Uterus (tissue), 4 donors: ENCODE measurements at places on chromosomes 7 and 10. TPM values are rescaled to one million over a fixed set of nuclear protein-coding genes. Genes with fewer than 3 reads are reported as not detected.

- H3K36me3 ChIP-seq: no peaks in the 10 kb centered on the region
- no peak for DNase-seq
- H3K27ac ChIP-seq: no peak overlapping the region
- no peaks in the 10 kb centered on the region for H3K4me1 ChIP-seq
Measured at GRCh38 chr7:67653856-67654454, 657.3 kb downstream of the TYW1 start.

- no peaks in the 10 kb centered on the region for H3K36me3 ChIP-seq
- no peak for DNase-seq
- H3K27me3 ChIP-seq: no peaks in the 10 kb centered on the region
- no peak overlapping the region for H3K4me3 ChIP-seq
- H3K27ac ChIP-seq: no peak overlapping the region
- H3K4me1 ChIP-seq: no peaks in the 10 kb centered on the region
Measured at GRCh38 chr10:26944261-26944882, 83.6 kb upstream of the ABI1 start.

- H3K4me1 ChIP-seq: no peaks in the 10 kb centered on the region
- no peaks in the 10 kb centered on the region for H3K27me3 ChIP-seq
- peak within 1 kb of the TSS; percentile 32 for H3K4me3 ChIP-seq
- no peak for DNase-seq
- H3K36me3 ChIP-seq: no peaks in the 10 kb centered on the region
Measured at GRCh38 chr7:130491841-130492522, at the start of gene MEST. Gene MEST, plus strand, starts transcription at chr7:130492085. Its CDS starts 229 bp downstream, at chr7:130492314.

DNA sequence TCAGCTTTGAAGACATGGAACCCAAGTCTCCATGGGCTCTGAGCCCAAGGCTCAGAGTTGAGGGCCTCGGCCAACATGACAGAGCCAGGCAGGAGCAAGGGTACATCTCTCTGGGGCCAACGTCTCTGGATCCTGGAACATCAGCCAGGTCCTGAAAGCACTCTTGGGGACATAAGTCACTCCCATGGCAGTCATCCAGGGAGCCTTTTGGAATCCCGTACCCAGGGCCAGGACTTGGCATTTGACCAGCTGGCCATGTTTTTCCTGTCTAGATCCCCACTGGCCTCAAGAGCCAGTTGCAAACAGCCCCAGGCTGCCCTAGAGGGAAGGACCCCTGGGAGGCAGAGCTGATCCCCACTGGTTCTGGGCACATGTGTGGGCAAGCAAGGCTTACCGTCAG lies 4.3 kb upstream of the CXCL12 start:
- no peak overlapping the region for H3K4me3 ChIP-seq
- H3K4me1 ChIP-seq: no peaks in the 10 kb centered on the region
- H3K36me3 ChIP-seq: no peaks in the 10 kb centered on the region
- H3K27ac ChIP-seq: no peak overlapping the region
- H3K27me3 ChIP-seq: no peaks in the 10 kb centered on the region

DNA sequence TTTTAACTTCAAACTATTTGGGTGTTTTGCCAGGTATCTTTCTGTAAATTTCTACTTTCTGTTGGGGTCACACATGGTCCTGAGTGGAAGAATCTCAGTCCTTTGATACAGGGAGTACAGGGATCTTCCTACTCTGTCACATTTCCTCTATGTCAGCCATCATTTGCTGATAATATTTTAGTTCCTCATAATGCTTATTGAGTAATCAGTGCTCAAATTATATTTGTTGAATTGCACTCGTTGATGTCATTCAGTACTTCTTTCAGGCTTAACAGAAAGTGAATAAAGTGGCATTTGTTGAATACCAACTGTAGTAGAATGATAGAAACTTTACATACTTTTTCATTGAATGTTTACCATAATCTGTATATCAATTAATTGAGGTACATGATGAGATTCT lies 31.9 kb downstream of the WDR11 start:
- no peaks in the 10 kb centered on the region for H3K4me1 ChIP-seq
- no peaks in the 10 kb centered on the region for H3K27me3 ChIP-seq
- no peak for DNase-seq
- no peak overlapping the region for H3K27ac ChIP-seq
- no peak overlapping the region for H3K4me3 ChIP-seq

- H3K4me3 ChIP-seq: no peak overlapping the region
- H3K27me3 ChIP-seq: no peaks in the 10 kb centered on the region
- no peak for DNase-seq
- H3K36me3 ChIP-seq: no peaks in the 10 kb centered on the region
- no peak overlapping the region for H3K27ac ChIP-seq
Measured at GRCh38 chr7:102253973-102254370, 32.7 kb upstream of the SH2B2 start.

GRCh38 chr10:73956476-73957359 lies 41.2 kb upstream of the VCL start:
- H3K4me1 ChIP-seq: no peaks in the 10 kb centered on the region
- no peak overlapping the region for H3K27ac ChIP-seq
- H3K4me3 ChIP-seq: no peak overlapping the region

- H3K27me3 ChIP-seq: no peaks in the 10 kb centered on the region
- no peaks in the 10 kb centered on the region for H3K4me1 ChIP-seq
- H3K4me3 ChIP-seq: no peak overlapping the region
- no peaks in the 10 kb centered on the region for H3K36me3 ChIP-seq
Measured at GRCh38 chr7:105990141-105990540, 27.1 kb downstream of the CDHR3 start.

DNA sequence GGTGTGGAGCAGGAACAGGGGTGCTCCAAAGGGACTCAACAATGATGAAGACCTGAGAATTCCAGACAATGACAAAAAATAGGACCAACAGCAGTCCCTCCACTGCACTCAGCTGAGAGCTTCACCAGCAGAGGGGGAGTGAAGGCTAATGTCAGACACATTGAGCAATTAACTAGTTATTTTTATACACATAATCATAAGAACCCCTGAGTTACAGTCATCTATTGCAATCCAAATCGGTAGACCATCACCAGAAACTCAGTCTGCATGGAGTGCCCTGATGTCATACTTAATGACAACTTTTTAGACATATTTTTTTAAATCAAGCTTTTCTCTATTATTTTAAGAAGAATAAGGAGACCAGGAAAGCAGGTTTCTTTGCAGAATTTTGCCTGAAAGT lies 30.6 kb upstream of the IKZF1 start:
- H3K4me3 ChIP-seq: no peak overlapping the region
- no peak overlapping the region for H3K27ac ChIP-seq
- H3K36me3 ChIP-seq: no peaks in the 10 kb centered on the region
- no peak for DNase-seq

DNA sequence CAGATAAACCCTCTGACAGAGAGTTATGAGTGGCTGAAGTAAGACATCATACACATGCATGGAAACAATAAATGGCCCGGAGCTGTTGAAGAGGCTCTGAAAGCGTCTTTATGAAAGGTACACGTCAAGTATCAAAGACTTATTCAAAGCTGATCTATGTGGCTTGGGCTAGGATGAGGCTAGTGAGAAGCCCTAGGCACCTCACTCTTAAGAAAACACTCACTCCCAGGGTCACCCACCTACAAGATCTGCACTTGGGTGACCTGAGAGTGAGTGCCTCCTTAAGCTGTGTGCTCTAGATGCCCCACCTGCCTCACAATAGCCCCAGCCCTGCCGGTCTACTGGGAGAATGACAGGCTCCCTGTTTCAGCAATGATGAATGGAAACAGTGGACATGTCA lies 1.1 kb upstream of the GIMAP1 start:
- no peak for DNase-seq
- H3K4me3 ChIP-seq: no peak overlapping the region
- H3K4me1 ChIP-seq: no peaks in the 10 kb centered on the region
- no peaks in the 10 kb centered on the region for H3K27me3 ChIP-seq
- peak overlapping the region; percentile 57 for H3K27ac ChIP-seq
- no peaks in the 10 kb centered on the region for H3K36me3 ChIP-seq

DNA sequence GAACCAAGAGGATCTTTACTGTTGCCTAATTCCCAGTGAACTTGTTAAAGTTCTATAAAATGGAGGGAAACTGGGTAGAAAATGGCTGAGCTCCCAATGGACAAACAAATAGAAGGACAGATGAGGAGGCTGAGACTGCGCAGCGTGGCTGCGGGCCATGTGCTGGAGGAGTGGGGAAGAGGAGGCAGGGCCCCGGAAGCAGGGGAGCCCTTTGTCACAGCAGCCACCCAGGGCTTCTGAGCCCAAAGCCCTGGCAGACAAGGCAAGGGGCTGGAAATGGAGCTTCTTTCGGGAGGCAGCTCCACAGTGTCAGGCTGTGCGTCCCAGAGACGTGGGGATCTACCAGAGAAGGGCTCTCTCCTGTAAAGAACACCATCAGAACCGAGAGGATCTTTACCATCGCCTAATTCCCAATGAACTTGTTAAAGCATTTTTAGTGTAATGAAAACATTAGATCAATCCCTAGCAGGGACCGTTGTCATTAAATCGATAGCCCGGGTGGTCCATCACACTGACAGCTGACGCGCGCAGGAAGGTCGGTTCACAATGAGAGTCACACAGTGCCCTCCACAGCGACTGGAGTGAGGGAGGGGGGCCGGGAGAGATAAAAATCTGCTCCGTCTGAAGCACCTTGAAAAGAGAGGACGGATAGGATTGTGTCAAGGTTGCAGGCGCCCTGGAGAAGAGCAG lies 14.0 kb upstream of the CNPY1 start:
- no peak overlapping the region for H3K4me3 ChIP-seq
- H3K27ac ChIP-seq: no peak overlapping the region
- H3K36me3 ChIP-seq: no peaks in the 10 kb centered on the region
- no peaks in the 10 kb centered on the region for H3K4me1 ChIP-seq
- no peak for DNase-seq

DNA sequence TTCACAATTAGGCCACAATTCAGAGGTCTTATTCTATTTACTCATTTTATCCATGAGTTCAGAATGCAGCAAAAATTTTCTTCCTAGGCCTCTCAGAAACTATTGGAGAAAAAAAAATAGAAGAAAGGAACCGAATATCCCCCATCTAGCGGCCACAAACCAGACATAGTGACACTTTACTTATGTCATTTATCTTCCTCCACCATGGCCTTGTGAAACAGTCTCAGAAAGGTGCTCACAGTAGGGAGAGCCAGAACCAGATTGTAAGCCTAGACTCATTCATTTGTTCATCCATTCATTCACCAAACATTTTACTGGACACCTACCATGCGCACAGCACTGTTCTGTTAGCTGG lies 16.0 kb downstream of the CREB3L2 start:
- H3K4me1 ChIP-seq: peaks cover 25% of the 10 kb centered on the region
- no peaks in the 10 kb centered on the region for H3K36me3 ChIP-seq
- peak overlapping the region; percentile 94 for H3K27ac ChIP-seq
- no peak overlapping the region for H3K4me3 ChIP-seq
- DNase-seq: no peak

- no peak overlapping the region for H3K27ac ChIP-seq
- H3K4me1 ChIP-seq: no peaks in the 10 kb centered on the region
- H3K27me3 ChIP-seq: no peaks in the 10 kb centered on the region
- H3K36me3 ChIP-seq: no peaks in the 10 kb centered on the region
- DNase-seq: no peak
- no peak overlapping the region for H3K4me3 ChIP-seq
Measured at GRCh38 chr7:42460933-42461332, 223.9 kb upstream of the GLI3 start.

DNA sequence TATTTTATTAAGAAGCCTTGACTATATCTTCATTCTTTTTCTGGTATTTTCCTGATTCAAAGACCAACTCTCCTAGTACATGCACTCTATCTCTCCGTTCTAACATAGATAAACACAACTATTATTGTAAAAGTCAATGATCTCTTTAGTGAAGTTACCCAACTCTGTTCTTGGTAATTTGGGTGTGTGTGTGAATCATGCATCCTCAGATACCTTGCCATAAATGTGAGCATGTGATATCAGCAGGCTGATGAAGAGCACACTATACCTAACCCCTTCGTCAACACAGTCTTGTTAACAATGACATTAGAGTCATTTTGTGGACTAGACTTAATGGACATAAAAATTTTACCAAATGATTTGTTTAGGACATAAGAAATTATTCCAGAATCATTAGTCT lies 1122.1 kb downstream of the XPNPEP1 start:
- H3K4me3 ChIP-seq: no peak overlapping the region
- H3K27ac ChIP-seq: no peak overlapping the region
- no peaks in the 10 kb centered on the region for H3K36me3 ChIP-seq
- H3K27me3 ChIP-seq: no peaks in the 10 kb centered on the region
- no peaks in the 10 kb centered on the region for H3K4me1 ChIP-seq

- H3K4me3 ChIP-seq: no peak overlapping the region
- H3K27ac ChIP-seq: no peak overlapping the region
- no peaks in the 10 kb centered on the region for H3K36me3 ChIP-seq
- no peaks in the 10 kb centered on the region for H3K27me3 ChIP-seq
Measured at GRCh38 chr7:48424731-48425130, 253.5 kb downstream of the ABCA13 start.

HBP1 gene
- 48.3 TPM for total RNA-seq

OR2A7 gene
- total RNA-seq: 2.8 TPM

GRCh38 chr7:93890464-93891068 lies at the start of gene TFPI2:
Gene TFPI2, minus strand, starts transcription at chr7:93890753. Its CDS starts 75 bp downstream, at chr7:93890678.
- peak within 1 kb of the TSS; percentile 40 for H3K27ac ChIP-seq
- peak within 1 kb of the TSS; percentile 62 for H3K4me3 ChIP-seq
- DNase-seq: peak; percentile 44

PLAU gene
- total RNA-seq: 5.9 TPM

PBLD gene
- total RNA-seq: 8.2 TPM

DNA sequence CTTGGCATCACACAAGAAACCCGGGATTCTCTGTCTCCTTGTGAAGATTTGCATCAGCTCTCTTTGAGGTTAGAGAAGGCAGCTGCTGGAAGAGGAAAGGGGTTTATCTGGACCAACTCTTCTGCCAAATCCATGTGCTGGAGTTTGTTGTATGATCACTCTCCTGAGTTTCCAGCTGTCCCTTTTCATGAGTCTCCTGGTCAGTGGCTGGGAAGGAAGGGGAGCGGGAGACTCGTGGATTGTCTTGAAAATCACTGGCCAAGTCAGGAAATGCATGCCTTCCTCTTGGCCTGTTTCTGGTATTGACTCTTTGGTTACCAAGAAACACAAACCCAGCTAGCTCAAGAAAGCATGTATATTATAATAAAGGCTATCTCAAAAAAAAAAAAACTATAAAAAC lies 38.8 kb downstream of the TACR2 start:
- peaks cover 12% of the 10 kb centered on the region for H3K4me1 ChIP-seq
- DNase-seq: no peak
- no peaks in the 10 kb centered on the region for H3K27me3 ChIP-seq
- H3K4me3 ChIP-seq: no peak overlapping the region
- H3K27ac ChIP-seq: peak overlapping the region; percentile 68

- H3K4me3 ChIP-seq: no peak overlapping the region
- H3K27me3 ChIP-seq: no peaks in the 10 kb centered on the region
- no peak for DNase-seq
- no peak overlapping the region for H3K27ac ChIP-seq
- H3K36me3 ChIP-seq: no peaks in the 10 kb centered on the region
Measured at GRCh38 chr7:30091491-30091912, 43.3 kb upstream of the MTURN start.

DNA sequence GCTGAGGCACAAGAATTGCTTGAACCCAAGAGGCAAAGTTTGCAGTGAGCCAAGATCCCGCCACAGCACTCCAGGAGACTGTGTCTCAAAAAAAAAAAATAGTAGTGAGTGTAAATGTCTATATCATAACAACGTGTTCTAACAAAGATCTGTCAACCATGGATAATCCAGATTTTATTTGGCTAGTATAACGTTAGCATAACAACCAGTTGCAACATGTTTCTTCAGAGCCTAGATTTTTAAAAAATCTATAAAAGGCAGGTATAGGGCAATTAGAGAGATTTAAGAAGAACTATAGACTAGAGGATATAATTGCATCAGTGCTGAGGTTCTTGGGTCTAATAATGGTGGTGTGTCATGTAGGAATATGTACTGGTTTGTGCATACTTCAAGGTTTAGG lies 30.5 kb downstream of the DLG5 start:
- no peak overlapping the region for H3K4me3 ChIP-seq
- no peaks in the 10 kb centered on the region for H3K36me3 ChIP-seq
- H3K27me3 ChIP-seq: no peaks in the 10 kb centered on the region
- H3K4me1 ChIP-seq: peaks cover 17% of the 10 kb centered on the region

NUTM2A gene
- not detected for total RNA-seq
